Right lobe of liver (tissue), 6 donors: ENCODE measurements at places on chromosomes 5 and 9. TPM values are rescaled to one million over a fixed set of nuclear protein-coding genes. Genes with fewer than 3 reads are reported as not detected.

Gene BAAT
- total RNA-seq, result 439 TPM

Gene DCAF10
- total RNA-seq, result 22.0 TPM

Gene GDF9
- total RNA-seq, result 0.55 TPM

Gene PKD2L2
- total RNA-seq, result not detected

Gene PDCD1LG2
- total RNA-seq, result 0.49 TPM
